ENCODE measurements at places on chromosomes 3 and 15. TPM values are rescaled to one million over a fixed set of nuclear protein-coding genes. Genes with fewer than 3 reads are reported as not detected.

DNA sequence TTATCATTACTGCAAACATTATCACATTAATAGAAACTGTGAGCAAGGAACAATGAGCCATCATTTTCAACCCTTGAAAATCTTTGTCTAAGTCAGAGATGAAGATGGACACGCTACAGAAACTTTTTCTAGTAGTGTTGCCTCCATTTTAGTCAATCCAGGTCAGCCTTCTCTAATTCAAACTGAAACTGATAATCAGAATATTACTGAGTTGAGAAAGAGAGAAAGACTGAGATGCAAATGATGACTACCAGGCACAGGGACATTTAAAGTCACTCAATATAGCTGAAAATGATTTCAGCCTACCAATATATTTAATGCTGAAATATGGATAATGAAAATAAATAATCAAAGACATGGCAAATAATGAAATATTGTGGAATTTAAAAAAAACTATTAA lies 261.4 kb downstream of the GBE1 start:
- no peak for DNase-seq

GRCh38 chr3:41652931-41653330 lies 309.0 kb downstream of the ULK4 start:
- DNase-seq: no peak

- peak; percentile 45 for DNase-seq
Observed at GRCh38 chr15:26191193-26191592, 328.1 kb upstream of the ATP10A start.

DNA sequence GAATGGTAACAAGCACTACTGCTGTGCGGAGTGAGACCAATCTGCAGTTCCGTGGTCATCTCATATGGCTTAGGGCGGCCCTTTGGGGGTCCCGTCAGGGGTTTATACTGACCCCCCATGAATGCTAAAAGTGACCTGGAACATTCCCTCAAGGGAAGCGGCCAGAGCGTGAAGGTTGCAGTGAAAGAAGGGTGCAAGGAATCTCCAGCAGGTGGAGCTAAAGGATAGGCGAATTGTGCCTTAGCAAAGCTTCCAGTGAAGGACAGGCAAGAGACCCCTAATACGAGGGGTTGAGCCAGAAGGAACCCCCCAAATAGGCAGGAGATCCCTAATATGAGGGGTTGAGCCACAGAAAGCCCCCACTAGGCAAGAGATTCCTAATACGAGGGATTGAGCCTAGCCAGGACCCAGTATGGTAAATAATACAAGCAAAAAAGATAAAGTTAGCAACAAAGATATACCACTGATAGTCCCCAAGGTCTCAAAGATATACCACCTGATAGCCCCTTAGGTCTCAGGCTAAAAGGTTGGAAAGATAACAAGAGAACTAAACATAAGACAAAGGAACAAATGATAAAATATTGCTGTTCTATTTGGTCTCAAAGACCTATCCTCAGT lies 32.8 kb downstream of the ZNF589 start:
- no peak for DNase-seq

GRCh38 chr3:101038393-101038792 lies 45.2 kb upstream of the ABI3BP start:
- DNase-seq: no peak

DNA sequence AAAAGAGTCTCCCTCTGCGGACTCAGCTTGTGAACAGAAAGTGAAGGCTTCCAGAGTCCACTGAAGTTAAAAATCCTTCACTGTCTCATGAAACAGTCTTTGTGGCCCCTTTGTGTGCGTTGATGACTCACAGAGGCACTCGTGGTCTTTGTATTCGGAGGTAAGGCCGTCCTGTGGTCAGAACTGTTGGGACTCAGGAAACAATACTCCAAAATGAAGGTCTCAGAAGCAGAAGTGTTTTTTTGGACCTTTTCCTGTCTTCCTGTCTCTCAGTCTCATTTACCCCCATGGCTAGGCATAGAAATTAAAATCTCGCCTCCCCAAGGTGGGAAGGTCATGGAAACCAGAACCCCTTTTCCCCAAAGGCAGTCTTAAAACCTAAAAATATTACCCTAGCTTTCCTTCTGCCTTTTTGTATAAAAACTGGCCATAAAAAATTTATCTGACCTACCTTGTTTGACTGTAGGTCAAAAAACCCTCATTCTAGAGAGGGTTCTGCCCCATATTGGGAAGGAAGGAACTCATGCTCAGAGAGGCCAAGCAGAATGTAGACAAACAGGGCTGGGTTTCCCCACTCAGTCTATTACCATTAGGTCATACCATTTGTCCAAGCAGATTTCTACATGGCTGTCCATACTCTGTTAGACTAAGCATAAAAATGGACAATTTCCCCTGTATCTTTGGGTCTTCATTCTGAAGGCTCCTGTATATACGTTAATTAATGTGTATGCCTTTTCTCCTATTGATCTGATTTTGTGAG lies 19.1 kb upstream of the EPB42 start:
- no peak for DNase-seq

GRCh38 chr3:112512320-112512719 lies 13.0 kb upstream of the BTLA start:
- DNase-seq: no peak

FBXW12 gene
- total RNA-seq: not detected

NME9 gene
- not detected for total RNA-seq

ANKRD34C gene
- total RNA-seq: not detected
